Hypothalamus (tissue), 51 donors: ENCODE measurements at places on chromosomes 2 and 18.

GRCh38 chr18:72375618-72376017, 168.5 kb downstream of the CBLN2 start:
- no peak for DNase-seq

- DNase-seq = no peak
Measured at GRCh38 chr2:33498291-33498956, 22.0 kb downstream of the RASGRP3 start.

DNA sequence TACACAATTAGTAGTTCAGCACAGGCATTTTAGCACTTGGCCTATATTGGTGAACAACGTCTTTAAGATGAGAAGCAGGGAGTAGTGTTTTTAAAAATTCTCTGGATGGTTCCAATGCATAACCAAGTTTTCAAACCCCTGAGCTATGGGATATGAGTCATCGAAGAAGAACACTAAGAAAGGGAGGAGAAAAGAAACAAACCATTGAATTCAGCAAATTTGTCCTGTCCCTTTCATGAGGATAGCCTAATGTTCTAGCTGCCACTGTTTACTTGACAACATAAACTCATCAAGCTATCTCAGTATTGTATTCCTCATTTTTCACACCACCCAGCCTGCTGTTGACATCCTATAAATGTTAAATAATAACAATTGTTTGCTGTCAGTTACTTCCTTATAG, 158.0 kb downstream of the BARD1 start:
- DNase-seq = no peak

- no peak for DNase-seq
Measured at GRCh38 chr2:226548732-226549131, 250.9 kb downstream of the IRS1 start.

GRCh38 chr2:190912726-190913125, 32.1 kb downstream of the GLS start:
- DNase-seq = no peak

GRCh38 chr2:234904785-234905184, 47.0 kb upstream of the SH3BP4 start:
- no peak for DNase-seq

GRCh38 chr18:22213333-22213973, 44.1 kb downstream of the GATA6 start:
- DNase-seq = no peak

DNA sequence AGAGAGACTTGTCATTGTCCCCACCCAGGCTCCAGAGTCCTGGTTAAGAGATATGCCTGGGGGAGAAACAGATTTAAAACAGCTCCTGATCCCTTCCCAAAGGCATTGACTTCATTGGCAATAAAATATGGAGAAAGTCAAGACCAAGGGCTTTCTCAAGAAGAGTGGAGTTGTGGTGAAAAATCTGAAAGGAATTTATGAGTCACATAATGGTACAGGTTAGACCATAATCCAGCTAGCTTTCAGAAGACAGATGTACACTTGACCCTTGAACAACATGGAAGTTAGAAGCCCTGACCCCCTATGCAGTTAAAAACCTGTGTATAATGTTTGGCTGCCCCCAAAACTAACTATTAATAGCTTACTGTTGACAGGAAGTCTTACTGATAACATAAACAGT, 599.1 kb upstream of the SOX11 start:
- no peak for DNase-seq

- no peak for DNase-seq
Measured at GRCh38 chr2:144877893-144878292, 358.0 kb upstream of the ZEB2 start.
